ENCODE measurements at places on chromosomes 1 and 21.

- no peak for DNase-seq
Measured at GRCh38 chr1:230416430-230416829, 9.7 kb downstream of the PGBD5 start.

GRCh38 chr21:10425856-10426255 is 95.5 kb upstream of the TPTE start:
- DNase-seq = no peak

DNA sequence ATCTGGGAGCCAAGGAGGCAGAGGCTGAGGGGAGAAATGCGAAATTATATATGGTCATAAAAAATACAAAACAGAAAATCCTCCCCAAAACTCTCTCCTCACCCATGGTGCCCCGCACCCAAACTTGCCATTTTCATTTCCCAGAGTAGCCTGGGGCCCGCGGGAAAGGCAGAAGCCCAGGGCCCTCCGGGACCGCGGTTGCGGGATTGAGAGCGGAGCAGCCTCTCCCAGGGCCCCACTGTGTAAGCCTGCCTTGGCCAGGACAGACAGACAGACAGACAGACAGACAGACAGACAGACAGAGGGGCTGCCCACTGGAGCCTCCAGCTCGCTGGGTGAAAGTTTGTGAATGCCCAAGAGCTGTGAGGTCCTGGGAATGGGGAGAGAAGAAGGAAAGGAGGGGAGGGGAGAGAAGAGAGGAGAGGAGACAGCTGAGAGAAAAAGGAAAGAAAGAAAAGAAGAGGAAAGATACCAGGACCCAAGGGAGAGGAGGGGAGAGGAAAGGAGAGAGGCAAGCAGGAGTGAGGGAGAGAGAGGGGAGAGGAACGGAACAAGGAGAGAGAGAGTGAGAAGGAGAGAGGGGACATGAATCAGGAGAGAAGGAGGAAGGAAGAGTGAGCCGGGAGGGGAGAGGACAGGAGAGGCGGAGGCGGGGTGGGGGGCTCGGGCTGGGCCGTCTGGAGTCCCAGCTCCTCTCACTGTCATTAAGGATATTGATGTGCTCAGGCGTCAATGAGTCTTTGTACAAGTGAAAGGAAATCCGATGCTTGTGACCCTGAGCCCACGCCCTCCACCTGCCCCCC is 69.3 kb upstream of the CASZ1 start:
- DNase-seq = no peak

- DNase-seq = no peak
Measured at GRCh38 chr1:224559981-224560728, 56.0 kb upstream of the CNIH3 start.

GRCh38 chr1:56524263-56524662 is 55.1 kb downstream of the PLPP3 start:
- DNase-seq = no peak

DNA sequence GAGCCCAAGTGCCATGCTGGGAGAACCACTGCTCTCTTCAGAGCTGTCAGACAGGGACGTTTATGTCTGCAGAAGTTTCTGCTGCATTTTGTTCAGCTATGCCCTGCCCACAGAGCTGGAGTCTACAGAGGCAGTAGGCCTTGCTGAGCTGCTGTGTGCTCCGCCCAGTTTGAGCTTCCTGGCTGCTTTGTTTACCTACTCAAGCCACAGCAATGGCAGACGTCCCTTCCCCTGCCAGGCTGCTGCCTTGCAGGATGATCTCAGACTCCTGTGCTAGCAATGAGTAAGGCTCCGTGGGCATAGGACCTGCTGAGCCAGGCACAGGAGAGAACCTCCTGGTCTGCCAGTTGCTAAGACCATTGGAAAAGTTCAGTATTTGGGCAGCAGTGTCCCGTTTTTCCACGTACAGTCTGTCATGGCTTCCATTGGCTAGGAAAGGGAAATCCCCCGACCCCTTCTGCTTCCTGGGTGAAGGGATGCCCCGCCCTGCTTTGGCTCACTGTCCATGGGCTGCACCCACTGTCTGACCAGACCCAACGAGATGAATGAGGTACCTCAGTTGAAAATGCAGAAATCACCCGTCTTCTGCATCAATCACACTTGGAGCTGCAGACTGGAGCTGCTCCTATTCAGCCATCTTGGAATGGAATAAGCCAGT is 31.9 kb downstream of the CYP4B1 start:
- DNase-seq = no peak

- no peak for DNase-seq
Measured at GRCh38 chr1:211641044-211641800, 34.2 kb downstream of the NEK2 start.

- no peak for DNase-seq
Measured at GRCh38 chr1:67239738-67240137, 67.9 kb upstream of the IL12RB2 start.

DNA sequence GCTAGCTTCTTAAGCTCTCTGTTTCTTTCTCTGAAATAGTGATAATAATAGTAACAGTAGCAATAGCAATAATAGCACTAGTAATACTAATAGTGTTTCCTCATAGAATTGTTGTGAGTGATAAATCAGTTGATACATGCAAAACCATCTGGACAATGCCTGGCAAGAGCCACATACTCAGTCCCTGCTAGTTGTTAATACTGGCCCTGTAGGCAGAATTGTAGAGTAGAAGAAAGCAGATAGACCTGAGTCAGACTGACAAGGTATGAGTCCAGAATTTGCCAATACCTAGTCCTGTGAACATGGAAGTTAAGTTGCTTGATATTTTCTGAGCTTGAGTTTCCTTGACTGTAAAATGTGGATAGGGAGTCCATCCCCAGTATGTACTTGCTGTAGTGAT is 171.9 kb downstream of the C1orf21 start:
- no peak for DNase-seq

GRCh38 chr1:28936094-28936493 is 21.7 kb downstream of the EPB41 start:
- no peak for DNase-seq

GRCh38 chr1:204127597-204128242 is 24.1 kb downstream of the ETNK2 start:
- peak; percentile 16 for DNase-seq

DNA sequence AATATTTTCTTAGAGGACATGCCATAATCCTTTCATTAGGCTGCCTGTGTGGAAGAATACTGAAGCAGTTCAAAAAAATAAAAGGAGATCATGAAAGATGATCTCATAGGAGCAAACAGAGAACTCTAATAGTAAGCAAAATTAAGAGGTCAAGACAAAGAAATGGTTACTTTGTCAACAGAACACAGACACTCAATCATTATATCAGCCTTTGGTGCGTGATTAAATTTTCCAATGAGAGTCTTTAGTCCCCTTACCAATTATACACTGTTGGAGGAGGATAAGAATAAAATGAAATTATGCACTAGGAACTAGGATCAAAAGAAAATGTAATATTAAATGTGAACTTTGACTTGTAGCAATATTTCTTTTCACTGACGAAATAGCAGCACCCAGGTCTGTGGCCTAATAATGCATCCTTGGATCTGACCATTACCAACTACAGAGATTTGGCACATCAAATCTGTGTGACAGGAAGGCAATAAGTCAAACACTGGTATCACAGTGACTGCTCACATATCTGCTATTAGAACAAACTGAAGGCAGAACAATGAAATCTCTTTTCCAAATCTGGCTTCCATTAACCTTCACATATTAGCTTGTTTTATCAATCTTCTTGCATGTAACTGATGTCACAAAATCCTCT is 1812.9 kb downstream of the PLA2G4A start:
- no peak for DNase-seq

Data from CD4-positive, alpha-beta T cell treated with Interleukin-15 for 4 hours (primary cell).